ENCODE measurements at places on chromosomes 12 and 14.
A peak's percentile ranks its signal among the peaks of the same experiment; 100 is the strongest.

GRCh38 chr12:27969624-27970400, 2.7 kb downstream of the PTHLH start:
- DNase-seq, result peak; percentile 28

GRCh38 chr14:24403294-24403998, 4.6 kb downstream of the NYNRIN start:
- DNase-seq, result no peak

DNA sequence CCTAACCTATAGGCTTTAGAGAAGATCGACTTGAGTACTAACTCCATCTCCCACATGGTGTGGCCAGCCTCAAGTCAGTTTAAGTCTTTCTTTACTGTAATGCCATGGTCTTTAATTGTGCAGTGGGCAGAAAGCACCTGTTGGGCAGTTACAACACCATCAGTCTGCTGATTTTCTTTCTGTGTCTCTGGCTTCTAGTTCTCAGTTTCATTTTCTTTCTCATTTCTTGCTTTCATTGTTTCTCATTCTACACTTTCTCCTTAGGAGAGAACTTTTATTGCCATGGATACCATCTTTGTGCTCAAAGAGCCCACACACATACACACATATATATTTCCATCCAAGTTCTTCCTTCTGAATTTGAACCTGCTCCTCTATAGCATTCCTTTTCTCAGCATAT, 96.1 kb upstream of the SLC16A7 start:
- DNase-seq, result no peak

DNA sequence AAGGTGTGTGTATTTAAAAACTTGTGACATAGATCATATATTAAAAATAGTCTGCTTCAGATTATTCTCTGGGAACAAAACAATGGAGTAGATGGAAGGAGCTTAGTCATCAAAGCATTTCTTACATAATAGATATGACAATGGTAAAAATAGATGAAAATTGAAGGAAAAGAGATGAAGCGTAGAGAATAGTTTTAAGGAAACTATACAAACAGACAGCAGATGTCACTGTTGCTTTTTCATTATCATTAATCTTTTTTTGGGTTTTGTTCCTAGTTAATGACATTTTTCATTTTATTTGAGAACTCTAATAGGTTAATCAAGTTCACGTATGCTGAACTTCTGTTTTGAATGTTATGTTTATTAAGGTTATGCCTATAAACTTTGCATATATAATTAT, 149.2 kb upstream of the FBXO33 start:
- DNase-seq, result no peak

DNA sequence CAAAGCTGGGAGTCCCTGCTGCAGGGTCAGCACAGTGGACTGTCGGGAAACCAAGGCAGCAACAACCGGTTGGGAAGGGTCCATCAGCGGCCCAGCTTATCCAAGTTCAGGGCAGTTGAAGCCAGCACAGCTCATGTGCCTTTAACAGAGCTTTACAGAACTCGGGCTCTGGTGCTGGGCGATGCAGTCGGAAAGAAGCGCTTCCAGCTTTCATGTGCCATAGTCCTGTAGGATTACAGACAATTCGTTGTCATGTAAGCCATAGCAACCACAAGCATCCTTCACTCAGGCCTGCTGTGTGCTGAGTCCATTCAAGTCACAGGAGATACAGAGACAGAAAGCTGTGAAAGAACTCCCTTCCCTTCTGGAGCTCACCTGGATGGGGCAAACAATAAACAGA, 3.5 kb upstream of the FAM181A start:
- no peak for DNase-seq

GRCh38 chr14:105617201-105617777, 90.9 kb downstream of the TMEM121 start:
- DNase-seq, result no peak

- no peak for DNase-seq
Measured at GRCh38 chr14:75443203-75443969, 15.6 kb downstream of the JDP2 start.

DNA sequence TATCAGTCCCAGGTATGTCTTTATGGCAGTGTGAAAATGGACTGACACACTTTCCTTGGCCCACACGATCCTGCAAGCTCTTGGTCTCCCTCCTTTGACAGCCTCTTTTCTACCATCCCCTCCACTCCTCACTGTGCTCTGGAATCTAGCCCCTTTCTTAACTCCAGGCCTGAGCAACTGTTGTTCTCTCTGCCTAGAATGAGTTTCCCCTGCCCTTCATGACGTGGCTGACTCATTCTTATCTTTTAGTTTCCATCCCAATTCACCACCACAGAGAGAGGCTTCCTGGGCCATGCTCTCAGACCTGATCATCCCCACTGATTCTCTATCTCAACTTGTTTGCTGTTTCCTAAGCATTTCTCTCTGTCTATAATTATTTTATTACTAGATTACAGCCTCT, 157.4 kb upstream of the HMGA2 start:
- no peak for DNase-seq

- no peak for DNase-seq
Measured at GRCh38 chr14:53630336-53630735, 326.3 kb downstream of the BMP4 start.

DNA sequence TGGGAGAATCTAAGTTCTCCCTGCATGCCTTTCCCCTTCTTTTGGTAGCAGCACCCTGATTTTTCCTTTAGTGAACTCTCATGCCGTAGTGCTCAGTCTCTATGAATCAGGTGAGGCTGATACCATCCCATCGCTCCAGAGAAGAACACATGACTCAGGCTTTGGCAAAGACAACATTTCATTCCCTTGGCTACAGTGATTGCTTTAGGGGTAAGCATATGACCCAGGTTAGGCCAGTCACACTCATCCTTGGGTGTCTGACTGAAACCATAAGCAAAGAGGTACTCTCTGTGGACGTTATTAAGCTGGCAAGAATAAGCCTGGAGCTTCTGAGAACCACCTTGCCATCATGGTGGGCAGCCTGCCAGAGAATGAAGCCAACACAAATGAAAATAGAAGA, 141.8 kb downstream of the MYRFL start:
- DNase-seq, result no peak

GRCh38 chr12:3741882-3742672, 10.8 kb downstream of the CRACR2A start:
- no peak for DNase-seq

DNA sequence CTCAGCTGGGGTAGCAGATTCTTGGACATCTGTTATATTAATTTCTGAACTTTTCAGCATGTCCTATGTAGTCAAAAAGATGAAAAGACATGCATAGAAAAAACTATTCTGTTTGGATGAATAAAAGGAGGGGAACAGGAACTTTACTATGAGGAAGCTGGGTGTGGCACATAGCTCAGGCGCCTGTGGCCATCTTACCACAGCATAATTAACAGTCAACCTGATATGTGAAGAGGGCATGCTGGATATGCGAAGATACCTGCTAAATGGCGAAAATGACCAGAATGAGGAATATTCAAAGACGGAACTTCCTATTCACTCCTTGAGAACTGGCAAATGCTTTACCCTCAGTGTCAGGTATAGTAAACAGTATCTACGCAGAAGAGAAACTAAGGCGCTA, 18.4 kb downstream of the SETD3 start:
- DNase-seq, result no peak

Data from stimulated activated CD8-positive, alpha-beta memory T cell treated with anti-CD3 and anti-CD28 coated beads, Interleukin-15, amount 100 ng/mL, for 24 hours (primary cell).